8988T (cell line): ENCODE measurements at places on chromosomes 6 and 20.

DNA sequence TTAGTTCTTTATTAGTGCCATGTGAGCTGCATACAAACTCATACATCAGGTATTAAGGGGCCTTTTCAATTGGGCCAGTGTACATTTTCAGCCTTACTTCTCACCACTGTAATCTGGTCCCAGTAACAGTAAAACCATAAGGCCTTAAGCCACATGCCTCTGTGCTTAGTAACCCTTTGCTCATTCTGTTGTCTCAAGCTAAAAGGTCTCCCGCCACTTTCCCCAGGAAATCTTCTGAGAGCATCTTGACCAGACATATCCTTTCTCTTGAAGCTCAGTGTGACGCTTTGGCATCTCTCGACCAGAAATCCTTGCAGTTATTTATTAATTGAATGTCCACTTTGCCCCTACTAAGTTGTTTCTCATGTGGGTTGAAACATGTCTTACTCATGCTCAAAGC lies 68.0 kb downstream of the CYP39A1 start:
- no peak for DNase-seq

DNA sequence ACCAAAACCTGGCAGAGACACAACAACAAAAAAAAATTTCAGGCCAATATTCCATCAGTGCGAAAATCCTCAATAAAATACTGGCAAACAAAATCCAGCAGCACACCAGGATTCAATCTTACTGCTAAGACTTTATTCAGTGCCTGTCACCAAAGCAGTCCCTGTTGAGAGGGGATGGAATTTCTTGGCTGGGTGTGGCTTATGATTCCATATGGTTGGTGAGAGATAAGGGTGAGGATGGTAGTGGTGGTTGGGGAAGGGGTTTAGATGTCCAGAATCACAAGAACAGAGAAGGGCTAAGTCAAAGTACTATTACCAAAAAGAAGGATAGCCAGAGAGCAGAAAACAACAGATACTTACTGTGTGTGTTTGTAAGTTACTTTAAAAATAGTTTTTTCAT lies 152.8 kb upstream of the SLC35B3 start:
- no peak for DNase-seq

GRCh38 chr20:59633656-59634251 lies 29.4 kb downstream of the PHACTR3 start:
- DNase-seq, result no peak

DNA sequence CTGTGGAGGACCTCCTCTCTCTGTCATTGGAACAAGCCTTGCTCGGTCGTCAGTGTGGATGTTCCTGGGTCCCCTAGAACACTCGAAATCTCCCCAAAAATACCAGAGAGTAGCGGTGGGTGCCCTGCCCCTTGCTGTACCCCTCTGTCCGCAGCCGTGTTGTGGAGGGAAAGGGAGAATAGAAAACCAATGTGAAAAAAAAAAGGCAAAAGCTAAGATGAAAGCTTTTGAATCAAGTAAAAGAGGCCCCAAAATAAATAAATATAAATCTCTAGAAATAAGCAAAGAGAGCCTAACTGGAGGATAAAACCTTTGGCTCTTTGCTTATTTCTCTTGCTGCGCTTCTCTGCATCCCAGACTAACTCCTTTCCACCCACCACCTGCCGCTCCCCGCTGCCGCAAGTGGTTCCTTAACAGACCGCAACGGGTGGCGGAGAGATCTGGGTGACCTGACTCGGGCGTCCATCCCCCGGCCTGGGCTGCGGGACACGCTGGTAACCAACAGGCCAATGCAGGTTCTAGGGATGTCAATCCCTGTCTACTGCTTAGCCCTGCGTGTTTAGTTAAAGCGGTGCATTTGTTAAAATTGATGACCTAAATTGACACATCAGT lies 110.0 kb downstream of the GPX5 start:
- DNase-seq, result no peak

DNA sequence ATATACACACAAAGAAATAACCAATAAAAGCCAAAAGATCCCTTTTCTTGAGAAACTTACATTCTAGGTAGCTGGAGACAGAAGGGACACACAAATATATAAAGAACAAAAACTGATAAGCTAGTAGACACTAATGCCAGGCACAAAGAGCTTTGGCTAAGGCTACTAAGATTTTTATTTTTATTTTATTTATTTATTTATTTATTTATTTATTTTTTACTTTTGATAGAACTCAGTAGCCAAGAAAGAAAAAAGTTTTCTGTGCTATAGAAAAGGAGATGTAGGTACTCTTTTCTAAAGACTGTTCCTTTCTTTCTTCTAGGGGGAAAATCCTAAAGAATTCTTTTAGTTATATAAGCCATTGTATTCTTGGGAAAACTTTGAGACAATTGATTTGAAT lies 34.1 kb downstream of the THEMIS start:
- DNase-seq, result no peak

DNA sequence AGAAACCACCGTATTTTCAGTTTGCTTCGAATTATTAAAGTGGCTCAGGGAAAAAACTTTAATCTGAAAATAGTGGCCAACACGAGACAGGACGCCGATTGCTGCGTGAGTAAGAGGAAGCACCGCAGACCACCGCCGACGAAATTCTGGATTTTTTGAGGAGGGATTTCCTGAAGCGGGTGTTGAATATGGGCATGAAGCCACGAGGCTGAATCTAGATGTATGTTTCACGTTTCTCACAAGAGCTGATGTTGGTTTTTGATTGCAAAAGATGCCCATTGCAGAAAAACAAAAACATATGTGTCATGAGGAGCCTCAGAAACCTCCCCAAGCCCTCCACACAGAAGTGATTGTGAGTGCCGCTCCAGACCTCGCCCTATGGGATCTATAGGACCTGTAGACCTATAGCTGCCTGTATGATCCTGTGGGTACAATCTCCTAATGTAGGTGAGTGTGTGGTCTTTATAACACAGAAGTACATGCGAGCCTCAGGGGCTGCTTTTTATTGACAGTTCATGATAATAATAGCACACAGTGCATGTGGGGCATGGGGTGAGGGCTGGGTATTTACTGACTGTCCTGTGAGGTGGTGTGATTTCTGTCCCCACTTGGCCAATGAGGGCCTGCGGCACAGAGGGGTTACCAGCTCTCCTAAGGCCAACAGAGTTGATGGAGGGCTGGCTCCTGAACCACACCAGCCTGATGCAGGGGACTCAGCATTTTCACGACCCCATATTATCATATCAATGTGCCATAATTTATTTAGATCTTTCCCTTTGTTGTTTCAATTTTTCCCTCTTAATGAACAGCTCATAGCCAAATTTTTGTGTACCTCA lies 243.9 kb downstream of the DLL1 start:
- no peak for DNase-seq

- DNase-seq, result no peak
Measured at GRCh38 chr6:149357726-149358538, 40.4 kb downstream of the TAB2 start.

DNA sequence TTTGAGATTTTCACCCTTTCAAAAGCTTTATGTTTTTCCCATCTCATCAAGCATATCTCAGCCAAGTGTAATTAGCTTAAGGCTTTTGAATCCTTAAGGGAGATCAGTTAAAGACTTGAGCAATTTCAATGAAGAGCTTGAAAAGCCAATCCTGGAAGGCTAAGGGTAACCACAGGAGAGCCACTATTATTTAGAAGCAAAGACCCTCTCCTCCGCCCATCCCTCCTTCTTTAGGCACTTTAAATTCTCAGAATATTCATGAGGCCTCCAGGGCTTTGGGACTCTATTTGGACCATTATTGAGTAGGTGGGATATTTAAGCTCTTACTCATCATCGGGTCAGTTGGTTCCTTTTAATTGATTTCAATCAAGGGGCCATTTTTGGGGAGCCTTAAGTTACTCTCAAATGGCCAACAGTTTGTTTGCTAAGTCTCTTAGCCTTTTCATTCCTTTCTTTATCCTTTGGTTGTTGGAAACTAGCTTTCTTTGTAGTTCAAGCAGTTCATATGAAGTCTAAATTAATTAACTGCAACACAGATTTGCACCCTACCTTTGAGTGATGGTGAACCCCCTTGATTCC lies 567.2 kb downstream of the KIF16B start:
- DNase-seq, result no peak

GRCh38 chr6:134254118-134254517 lies 63.8 kb downstream of the SGK1 start:
- no peak for DNase-seq

DNA sequence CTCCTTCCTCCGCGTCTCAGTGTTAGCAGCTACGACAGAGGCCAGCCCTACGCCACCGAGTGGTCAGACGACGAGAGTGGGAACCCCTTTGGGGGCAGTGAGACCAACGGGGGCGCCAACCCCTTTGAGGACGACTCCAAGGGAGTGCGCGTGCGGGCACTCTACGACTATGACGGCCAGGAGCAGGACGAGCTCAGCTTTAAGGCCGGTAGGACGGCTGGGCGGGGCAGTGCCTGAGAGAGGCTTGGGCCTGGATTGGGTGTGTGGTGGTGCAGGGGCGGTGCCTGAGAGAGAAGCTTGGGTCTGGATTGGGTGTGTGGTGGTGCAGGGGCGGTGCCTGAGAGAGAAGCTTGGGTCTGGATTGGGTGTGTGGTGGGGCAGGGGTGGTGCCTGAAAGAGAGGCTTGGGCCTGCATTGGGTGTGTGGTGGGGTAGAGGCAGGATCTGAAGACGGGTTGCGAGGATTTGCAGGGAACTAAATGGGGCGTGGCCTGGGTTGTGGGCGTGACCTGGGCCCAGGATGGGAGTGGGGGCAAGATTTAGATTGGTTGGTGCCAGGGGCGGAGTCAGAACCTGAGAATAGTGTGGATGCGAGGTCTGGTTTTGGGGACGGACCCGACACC lies 24.4 kb downstream of the SPDEF start:
- DNase-seq, result no peak

DNA sequence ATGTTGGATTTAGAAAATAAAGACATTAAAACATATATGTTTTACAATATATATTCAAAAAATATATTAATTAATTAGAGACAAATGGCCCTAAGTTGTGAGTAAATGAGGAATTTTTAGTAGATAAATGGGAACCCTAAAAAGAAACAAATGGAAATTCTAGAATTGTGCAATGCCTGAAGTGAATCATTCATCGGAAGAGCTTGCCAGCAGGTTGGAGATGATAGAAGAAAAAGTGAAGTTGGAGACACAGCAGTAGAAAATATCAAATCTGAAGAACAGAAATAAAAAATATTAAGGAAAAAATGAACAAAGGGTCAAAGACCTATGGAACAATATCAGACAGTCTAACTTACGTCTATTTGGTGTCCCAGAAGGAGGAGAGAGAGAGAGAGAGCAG lies 109.4 kb upstream of the NEDD9 start:
- DNase-seq, result no peak

DNA sequence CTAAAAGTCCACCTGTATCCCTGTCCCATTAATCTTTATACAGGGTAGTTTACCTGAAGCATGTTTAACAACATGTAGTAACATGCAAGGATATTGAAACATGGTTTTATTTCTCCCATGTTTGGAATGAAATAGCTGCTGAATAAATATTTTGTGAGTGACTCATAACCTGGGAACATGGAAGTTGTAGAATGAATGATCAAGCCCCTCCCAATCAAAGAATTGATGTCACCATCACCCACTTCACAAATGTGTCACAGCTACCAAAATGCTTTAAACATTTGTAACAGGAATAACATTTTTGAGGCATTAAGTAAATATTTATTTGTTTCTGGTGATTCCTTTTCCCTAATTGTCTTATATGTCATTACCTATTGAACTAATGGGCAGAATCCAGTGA lies 58.9 kb upstream of the TNFAIP3 start:
- DNase-seq, result peak; percentile 28

- no peak for DNase-seq
Measured at GRCh38 chr6:11727998-11728961, 50.3 kb downstream of the ADTRP start.

GRCh38 chr6:72267470-72267869 lies 354.4 kb upstream of the KCNQ5 start:
- no peak for DNase-seq

DNA sequence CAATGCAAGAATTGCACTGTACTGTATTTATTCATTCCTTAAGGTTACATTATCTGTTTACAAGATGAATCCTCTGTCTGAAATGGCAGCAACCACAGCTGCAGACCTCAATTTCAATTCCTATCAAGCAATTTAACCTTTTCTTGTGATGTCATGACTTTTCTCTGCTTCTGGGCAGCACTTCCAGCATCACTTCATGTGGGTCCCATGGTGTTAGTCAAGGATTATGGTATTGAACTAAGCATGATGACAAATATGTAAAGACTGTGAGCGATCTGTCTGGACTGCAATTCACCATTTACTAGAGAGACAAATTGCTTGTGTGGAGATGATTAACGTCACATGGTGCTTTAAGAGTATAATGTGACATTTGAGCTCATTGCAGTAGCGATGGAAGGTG lies 90.5 kb upstream of the CCN2 start:
- no peak for DNase-seq

DNA sequence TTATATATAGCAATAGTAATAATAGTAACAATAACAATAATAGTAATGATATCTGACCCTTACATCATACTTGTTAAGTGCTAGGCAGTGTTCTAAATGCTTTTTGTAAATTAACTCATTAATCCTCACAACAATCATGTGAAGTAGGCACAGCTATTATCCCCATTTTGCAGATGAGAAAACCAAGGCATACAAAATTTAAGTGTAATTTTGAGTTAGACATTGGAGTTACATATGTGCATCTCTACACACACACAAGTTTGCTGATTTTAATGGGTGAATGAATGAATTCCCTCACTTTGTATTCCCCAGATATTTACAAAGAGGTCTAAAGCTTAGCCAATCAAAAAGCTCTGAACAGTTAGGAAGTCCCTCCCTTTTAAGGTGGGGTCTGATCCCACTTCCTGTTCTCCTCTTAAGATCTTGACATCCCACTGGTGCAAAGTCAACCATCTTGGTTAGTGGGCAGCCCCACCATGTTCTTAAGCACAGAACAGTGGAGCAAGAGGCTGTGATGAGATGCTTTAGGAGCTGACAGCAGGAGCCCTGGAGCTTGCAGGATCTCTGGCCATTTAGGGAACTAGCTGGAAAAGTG lies 85.3 kb upstream of the FOXP4 start:
- no peak for DNase-seq

GRCh38 chr6:15171026-15171425 lies 74.8 kb upstream of the JARID2 start:
- DNase-seq, result no peak
